Astrocyte of the spinal cord (primary cell): ENCODE measurements at places on chromosomes 4 and X.
A peak's percentile ranks its signal among the peaks of the same experiment; 100 is the strongest.

DNA sequence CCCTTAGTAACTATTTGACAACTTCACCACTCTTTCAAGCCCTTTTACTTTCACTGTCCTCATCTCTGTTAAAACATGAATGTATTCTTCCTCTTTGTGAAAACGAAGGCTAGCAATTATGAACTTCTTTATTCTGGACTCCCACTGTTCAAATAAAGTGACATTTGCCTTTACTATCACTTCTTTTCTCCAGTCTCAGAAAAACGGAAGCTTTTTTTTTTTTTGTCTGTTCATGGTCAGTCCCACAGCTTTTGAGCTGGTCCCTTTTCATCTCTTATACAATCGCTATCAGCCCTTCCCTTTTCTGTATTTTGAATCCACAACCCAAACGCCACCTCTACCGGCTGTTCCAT lies 327.7 kb downstream of the DKK2 start:
- no peak for DNase-seq

- DNase-seq, result no peak
These were observed 6.6 kb downstream of the FBXL5 start for GRCh38 chr4:15648600-15648999.

- DNase-seq, result no peak
These were observed 2.7 kb upstream of the NUDT9 start for GRCh38 chr4:87419578-87420249.

GRCh38 chr4:98447648-98448047 lies 186.5 kb downstream of the RAP1GDS1 start:
- DNase-seq, result no peak

GRCh38 chr4:54185044-54185780 lies 43.9 kb upstream of the PDGFRA start:
- DNase-seq, result peak; percentile 18

DNA sequence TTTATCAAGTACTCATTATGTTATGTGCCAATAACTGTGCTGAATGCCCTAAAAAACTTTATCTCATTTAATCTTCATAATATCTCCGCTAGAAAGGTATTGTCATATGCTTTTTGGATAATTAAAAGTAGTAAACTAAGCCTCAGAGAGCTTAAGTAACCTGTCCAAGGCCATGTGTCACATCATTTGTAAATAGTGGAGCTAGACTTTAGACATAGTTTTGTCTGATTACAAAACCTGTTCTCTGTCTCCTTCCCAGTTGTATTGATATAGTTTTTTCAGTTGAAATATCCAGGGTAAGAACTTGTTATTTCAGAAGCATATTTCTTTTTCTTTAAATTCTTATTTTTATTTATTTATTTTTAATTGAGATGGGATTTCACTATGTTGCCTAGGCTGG lies 66.7 kb downstream of the TENM3 start:
- no peak for DNase-seq

DNA sequence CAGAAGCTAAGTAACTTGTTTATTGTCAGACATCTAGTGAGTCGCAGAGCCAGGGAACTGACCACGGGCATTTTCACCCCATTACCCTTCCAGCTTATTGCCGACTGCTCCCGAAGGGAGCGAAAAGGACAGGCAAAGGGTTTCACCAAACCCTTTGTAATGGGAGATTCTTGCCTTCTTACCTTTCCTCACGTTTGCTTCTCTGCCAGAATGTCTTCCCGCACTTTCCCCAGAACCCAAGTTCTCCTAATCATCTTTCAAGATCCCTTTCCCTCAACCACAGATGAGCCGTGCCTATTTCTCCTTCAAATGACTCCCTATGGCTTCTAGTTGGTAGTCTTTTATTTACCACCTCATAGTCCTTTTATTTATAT lies 520 bp upstream of the SRP72 start:
- DNase-seq, result no peak

DNA sequence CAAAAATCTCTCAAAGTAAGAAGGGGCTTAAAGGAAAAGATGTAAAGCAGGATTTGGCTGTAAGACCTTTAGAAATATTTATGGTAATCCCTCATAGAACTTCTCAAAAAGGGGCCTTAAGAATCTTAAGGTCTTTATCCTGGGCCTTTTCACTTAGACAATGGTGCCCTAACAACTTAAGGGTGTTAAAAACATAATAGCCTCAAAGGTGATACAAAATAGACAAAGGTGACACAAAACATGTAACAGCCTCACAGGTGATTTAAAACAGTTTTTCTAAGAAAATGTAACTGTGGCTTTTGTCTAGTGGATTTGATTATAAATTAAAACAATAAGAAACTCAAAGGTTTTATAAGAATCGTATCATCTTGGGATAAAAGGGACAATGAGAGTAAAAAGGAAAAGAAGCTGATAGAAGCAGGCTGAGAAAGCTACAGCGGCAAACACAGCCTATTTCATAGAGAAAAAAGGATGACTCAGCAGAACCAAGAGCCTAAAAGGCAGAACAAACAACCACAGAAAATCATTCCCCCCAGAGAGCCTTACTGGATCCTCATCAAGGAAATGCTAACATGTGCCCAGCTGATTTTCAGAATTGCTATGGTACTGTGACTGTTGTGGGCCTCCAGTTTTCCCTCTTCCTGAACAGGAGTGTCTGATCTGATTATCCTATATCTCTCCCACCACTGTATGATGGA lies 164.3 kb downstream of the STPG2 start:
- peak; percentile 20 for DNase-seq

- DNase-seq, result peak; percentile 66
These were observed 10.5 kb upstream of the UBE2NL start for GRCh38 chrX:143873343-143873742.

DNA sequence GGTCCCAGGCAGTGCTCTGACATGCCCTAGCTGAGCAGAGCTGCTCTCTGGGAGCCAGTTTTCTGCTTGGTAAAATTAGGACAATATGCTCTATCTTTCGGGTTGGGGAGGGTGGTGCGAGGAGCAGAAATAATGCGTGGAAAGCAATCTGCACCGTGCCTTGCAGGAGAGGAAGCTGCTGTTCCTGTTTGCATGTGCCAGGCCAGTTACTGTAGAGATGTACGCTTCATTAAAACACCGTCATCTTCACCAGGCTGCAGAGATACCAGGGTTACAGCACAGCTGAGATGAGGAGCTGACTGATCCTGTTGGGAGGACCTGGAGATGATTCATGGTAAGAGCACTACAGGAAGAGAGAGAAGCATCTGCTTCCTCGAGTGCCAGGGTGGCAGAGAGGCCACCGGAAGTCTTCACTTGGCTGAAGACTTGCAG lies 29.5 kb upstream of the IRF2 start:
- DNase-seq, result no peak

- no peak for DNase-seq
These were observed 47.0 kb upstream of the NSUN7 start for GRCh38 chr4:40702800-40703151.

GRCh38 chr4:43567644-43568043 lies 675.1 kb downstream of the GRXCR1 start:
- no peak for DNase-seq

GRCh38 chr4:1192091-1192492 lies 19.7 kb upstream of the SPON2 start:
- DNase-seq, result peak; percentile 96

GRCh38 chrX:30196322-30196721 lies 19.0 kb upstream of the MAGEB2 start:
- DNase-seq, result peak; percentile 8

- no peak for DNase-seq
These were observed 62.0 kb downstream of the HTRA3 start for GRCh38 chr4:8331575-8331955.

- no peak for DNase-seq
These were observed 13.5 kb upstream of the CXCL6 start for GRCh38 chr4:73822812-73823504.

- DNase-seq, result no peak
These were observed 594 bp downstream of the MSMO1 start for GRCh38 chr4:165328101-165328425.

- DNase-seq, result no peak
These were observed 3.6 kb upstream of the GPR173 start for GRCh38 chrX:53044995-53045394.

- no peak for DNase-seq
These were observed 47.8 kb upstream of the CAMK2D start for GRCh38 chr4:113809311-113809710.

- peak; percentile 70 for DNase-seq
These were observed 176.4 kb downstream of the BMPR1B start for GRCh38 chr4:94934201-94934600.

GRCh38 chrX:140503238-140503601 lies 1.6 kb downstream of the SOX3 start:
- DNase-seq, result peak; percentile 5

DNA sequence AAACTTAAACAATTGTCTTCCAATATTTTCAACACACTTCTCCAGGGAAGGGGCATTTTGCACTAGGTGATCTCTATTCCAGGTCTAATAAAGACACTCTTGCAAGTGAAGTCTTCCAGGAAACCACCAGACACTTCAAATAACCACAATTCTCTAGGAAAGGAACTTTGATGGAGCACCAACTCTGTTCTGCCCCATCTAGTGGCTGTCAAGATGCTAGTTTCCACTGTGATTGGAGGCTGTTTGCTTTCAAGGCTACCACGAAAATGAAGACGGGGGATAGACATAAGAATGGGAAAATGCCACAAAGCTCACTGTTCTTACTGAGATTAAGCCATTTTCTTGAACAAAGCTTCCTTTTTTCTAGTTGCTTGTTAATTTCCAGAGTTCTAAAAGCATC lies 100.6 kb upstream of the F9 start:
- no peak for DNase-seq

- peak; percentile 90 for DNase-seq
These were observed 22.9 kb upstream of the CWH43 start for GRCh38 chr4:48963042-48963679.

- DNase-seq, result no peak
These were observed 653 bp downstream of the SYN1 start for GRCh38 chrX:47618923-47619485.

GRCh38 chrX:15438332-15438731 lies 54.1 kb upstream of the VEGFD start:
- DNase-seq, result no peak

- DNase-seq, result no peak
These were observed 67.1 kb downstream of the PRDM5 start for GRCh38 chr4:120855307-120856001.

- DNase-seq, result peak; percentile 53
These were observed 82.3 kb downstream of the SPRY1 start for GRCh38 chr4:123478859-123479345.

DNA sequence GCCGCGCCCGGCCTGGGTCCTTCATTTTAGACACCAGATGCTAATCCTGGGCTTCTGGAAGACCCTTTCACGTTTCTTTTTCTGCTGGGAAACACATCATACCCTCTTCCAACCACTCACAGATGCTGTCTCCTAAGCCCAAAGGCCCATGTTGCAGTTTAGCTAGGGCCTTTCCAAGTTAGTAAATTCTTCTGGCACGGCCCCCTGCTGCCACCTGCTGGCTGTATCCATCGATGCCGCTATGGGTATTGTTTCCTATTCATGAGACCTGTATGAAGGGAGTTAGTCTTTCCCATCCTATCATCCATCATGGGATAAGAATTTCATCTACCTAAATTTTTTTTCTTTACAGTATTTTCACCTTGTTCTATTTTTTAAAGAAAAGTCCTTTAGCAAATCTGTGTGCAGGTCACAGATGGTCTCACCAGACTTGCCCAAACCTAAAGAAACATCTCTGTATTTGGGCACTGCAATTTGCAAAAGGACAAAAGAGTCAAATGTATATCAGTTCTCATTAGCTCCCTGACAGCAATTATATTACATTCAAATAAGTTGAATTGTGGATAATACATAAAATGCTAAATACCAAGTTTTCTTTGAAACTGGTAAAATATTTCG lies 37.8 kb upstream of the SLC9A7 start:
- DNase-seq, result peak; percentile 72

GRCh38 chr4:57308301-57308700 lies 198.1 kb upstream of the IGFBP7 start:
- no peak for DNase-seq

- DNase-seq, result no peak
These were observed 1.5 kb upstream of the PSAPL1 start for GRCh38 chr4:7436256-7436655.

GRCh38 chrX:72203421-72203820 lies 21.9 kb downstream of the PIN4 start:
- no peak for DNase-seq

DNA sequence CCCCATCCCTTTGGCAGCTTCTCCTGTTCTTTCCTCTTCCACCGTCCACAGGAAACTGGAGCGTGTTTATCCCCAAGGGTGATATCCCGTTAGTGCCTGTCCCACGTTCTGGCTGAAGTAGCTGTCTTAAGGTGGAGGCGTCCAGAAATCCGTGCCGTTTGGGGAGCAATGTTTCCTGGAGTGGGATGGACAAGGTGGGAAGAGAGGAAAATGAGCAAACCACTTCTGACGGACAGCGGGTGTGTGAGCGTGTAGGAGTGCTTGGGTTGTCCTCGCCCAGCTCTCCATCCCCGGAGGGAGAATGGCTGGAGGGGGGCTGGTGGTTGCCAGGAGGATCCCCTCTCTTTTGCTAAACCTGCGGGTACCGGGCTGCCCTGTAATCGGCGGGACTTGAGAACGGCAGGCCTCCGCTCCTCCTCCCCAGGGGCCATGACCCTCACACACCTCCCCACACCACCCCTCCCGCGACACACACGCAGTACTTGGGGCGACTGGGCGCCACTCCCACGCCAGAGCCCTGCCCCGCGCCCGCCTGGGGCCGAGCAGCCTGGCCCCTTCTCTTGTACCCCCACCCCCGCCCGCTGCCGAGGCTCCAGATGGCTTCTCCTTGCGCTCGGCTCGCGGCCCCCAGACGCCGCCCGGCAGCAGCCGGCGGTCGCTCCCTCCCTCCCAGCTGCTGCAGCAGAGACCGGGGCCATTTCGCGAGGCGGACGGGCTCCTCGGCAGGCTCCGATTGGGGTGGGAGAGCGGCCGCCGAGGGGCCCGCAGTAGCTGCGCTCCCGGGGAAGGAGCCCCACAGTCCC lies 13.9 kb upstream of the PRDM8 start:
- DNase-seq, result no peak

DNA sequence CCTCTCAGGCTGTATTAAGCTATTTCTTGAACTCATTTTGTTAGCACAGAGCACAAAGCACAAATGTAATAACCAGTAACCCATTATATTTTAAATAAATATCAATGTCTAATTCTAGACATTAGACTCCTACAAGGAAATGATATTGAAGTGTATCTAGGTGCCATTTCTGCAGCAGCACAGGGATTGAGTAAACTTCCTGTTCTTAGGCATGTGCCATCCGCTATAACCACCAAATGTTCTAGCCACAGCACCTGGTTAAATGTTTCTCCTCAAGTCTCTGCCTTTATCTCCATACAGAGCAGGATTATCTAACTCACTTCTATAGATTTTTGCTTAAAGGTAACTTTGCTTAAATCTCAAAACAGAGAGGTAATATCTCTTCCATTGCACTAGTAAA lies 51.4 kb downstream of the SGMS2 start:
- no peak for DNase-seq

GRCh38 chrX:15834053-15834452 lies 20.6 kb downstream of the AP1S2 start:
- no peak for DNase-seq

GRCh38 chrX:12979616-12980015 lies 4.7 kb downstream of the TMSB4X start:
- peak; percentile 34 for DNase-seq

DNA sequence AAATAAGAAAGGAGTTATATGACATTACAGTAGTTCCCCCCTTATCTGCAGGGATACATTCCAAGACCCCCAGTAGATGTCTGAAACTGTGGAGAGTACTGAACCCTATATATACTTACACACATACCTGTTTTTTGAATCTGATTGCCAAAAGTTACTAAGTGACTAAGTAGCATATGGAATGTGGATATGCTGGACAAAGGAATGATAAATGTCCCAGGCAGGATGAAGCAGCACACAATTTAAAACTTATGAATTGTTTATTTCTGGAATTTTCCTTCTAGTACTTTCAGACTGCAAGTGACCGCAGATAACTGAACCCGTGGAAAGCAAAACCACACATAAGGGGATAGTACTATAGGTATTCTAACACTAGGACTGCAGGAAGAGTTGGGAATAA lies 22.7 kb downstream of the UGDH start:
- no peak for DNase-seq
